Cortex of kidney (tissue), 1 donor: ENCODE measurements at places on chromosomes 7 and 10.

- DNase-seq, result no peak
Observed at GRCh38 chr7:82317257-82317721, 126.3 kb downstream of the CACNA2D1 start.

DNA sequence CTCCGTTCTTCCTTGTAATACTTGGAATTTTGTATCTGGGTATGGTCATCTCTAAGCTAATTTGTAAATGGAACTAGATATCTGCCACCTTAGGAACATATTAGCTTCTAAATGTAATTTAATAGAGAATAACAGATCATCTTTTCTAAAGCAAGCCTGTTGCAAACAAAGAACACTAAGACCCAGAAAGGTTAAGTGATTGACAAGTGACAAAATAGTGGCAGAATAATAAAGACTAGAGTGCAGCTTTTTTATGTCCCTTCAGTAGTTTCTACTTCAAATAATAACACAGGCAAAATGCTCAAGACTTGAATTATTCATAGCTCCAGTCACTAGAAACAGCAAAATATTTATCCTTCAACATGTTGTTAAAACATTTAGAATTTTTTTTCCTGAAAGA lies 91.7 kb downstream of the MET start:
- no peak for DNase-seq

- no peak for DNase-seq
Observed at GRCh38 chr10:74418285-74418872, 267.4 kb downstream of the ADK start.

DNA sequence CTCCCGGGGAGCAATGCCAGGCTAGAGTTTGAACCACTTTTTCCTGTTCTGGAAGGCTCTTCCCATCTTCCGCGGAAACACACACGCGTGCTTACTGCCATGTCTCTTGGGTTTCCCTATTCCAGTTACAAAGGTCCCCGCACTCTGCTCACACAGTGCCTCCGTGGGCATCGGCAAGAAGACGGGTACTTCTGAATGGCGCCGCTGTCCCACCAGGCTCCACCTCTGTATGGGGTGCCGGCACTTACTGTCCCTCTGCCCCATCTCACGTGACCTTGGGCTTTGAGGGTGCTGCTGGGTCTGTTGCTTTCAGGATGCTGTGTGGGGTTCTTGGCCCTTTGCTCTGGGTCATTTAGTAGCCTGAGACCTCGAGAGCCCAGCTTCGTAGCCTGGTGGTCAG lies 170.7 kb upstream of the SH2B2 start:
- no peak for DNase-seq
